Epithelial cell of proximal tubule (primary cell): ENCODE measurements at places on chromosomes 2 and 18. TPM values are rescaled to one million over a fixed set of nuclear protein-coding genes. Genes with fewer than 3 reads are reported as not detected.

NETO1 gene
- 3.3 and 11.6 TPM in 2 replicates for total RNA-seq

MROH2A gene
- total RNA-seq: not detected in 2 replicates

DNA sequence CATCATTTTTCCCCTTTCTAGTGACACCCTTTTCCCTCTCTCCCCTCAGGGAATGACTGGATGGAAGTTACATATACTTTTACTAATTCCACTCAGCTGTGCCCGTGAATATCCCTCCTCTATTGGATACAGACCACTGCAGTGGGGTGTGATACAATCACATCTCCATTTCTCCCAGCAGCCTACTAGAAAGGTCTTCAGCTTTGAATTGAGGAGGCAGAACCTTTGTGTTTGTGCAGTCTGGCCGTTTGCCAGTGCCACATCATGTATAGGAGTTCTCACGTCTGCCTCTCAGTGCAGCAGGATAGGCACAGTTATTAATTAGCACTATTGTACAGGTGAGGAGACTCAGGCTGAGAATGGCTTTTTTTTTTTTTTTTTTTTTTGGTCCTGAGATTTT lies 16.4 kb downstream of the TNFRSF11A start:
- DNase-seq: no peak

GRCh38 chr18:67525328-67526099 lies 9.0 kb upstream of the DSEL start:
- DNase-seq: peak; percentile 95
